Stimulated activated CD4-positive, alpha-beta T cell treated with anti-CD3 and anti-CD28 coated beads, Interleukin-1b, Interleukin-23, amount 100 ng/mL, for 48 hours (primary cell): ENCODE measurements at places on chromosomes 5 and 9.

GRCh38 chr9:131276094-131276888, at the start of gene FAM78A:
Gene FAM78A (minus strand): TSS chr9:131276510. CDS start chr9:131276179, 331 bp downstream.
- peak; percentile 52 for DNase-seq

- no peak for DNase-seq
Measured at GRCh38 chr9:14868772-14869583, 41.2 kb downstream of the FREM1 start.

DNA sequence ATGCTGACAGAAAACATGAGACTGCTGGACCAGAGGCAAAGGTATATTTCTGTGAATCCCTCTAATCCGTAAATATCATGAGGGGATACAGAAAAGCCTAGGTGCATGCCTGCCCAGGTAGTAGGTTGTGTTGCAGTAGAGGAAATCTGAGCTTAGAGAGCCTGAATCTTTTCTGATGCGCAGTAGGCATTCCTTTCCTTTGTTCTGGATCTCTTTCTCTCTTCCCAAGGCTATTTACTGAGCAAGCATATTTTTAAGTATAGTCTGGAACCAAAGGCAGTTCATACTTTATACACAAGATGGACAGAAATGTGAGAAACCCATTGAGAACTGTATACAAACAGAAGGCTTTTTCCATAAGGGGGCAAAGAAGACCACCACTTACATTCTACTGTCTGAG, 359.3 kb downstream of the TMEM161B start:
- no peak for DNase-seq

DNA sequence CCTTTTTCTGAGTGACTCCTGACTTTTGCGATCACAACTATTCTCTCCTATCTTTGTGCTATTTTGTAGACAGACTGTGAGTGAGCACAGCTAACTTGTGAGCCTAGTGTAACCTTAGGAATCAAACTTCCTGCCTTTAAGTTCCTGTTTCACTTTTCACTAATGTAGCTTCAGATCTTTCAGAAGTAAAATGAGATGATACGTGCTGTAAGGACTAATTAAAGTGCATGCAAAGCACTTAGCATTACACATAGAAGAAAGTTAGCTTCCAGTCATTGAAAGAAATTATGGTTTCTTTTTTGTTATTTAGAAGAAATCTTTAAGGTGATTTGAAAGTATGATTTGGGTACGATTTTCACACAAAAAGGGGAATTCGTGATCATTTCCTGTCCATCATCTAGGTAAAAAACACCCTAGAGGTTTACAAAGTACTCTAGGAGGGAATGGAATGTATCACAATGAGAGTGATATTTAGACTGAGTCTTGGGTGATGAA, 122.7 kb downstream of the ST8SIA4 start:
- no peak for DNase-seq

DNA sequence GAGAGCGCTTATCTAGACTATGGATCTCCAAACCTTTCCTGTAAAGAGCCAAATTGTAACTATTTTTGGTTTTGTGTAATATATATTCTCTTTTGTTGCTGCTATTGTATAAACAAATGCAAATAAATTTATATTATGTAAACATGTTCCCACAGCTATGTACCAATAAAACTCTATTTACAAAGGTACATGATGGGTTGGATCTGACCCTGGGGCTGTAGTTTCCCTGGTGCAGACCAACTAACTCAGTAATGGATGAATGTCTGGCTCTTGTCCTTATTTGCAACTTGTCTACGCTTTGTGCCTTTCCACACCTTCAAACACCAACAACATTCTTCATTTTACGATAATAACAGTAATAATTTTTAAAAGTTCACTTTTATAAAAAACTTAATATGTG, 27.5 kb upstream of the SPINK14 start:
- DNase-seq: no peak

DNA sequence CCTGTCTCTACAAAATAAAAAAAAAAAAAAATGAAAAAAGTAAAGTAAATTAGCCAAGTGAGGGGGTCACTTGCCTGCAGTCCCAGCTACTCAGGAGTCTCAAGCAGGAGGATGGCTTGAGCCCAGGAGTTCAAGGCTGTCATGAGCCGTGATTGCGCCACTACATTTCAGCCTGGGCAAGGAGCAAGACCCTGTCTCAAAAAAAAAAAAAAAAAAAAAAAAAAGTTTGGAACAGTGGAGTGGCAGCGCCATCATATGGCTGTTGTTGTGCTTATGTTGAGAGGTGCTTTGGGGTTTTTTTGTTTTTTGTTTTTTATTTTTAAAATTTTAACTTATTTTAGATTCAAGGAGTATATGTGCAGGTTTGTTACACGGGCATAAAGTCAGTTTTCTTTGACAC, 3.6 kb downstream of the BRIX1 start:
- no peak for DNase-seq

- no peak for DNase-seq
Measured at GRCh38 chr9:130043654-130044623, 950 bp upstream of the FNBP1 start.

GRCh38 chr9:70159630-70160029, 99.1 kb upstream of the SMC5 start:
- no peak for DNase-seq

GRCh38 chr5:112351225-112351624, 67.9 kb downstream of the EPB41L4A start:
- no peak for DNase-seq

- DNase-seq: no peak
Measured at GRCh38 chr9:77021291-77021894, 1.9 kb downstream of the FOXB2 start.

- no peak for DNase-seq
Measured at GRCh38 chr5:16411741-16412455, 53.7 kb downstream of the ZNF622 start.

- DNase-seq: no peak
Measured at GRCh38 chr5:113340537-113340936, 94.3 kb downstream of the TSSK1B start.

DNA sequence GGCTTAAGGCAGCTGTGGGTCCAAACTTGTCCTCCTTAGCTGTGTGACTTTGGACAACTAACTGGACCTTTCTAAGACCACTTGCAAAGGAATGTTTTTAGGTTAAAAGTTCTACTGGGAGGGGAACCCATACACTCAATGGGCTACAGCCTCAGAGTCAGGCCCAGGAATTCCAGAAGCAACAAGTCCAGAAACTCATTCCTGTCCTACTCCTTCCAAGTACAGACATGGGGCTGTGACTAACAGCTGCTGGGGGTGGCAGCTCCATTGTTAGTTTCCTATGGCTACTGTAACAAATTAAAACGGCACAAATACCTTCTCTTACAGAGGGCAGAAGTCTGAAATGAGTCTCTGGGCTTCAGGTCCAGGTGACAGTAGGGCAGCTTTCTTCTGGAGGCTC, 12.4 kb upstream of the AKNA start:
- no peak for DNase-seq

GRCh38 chr5:16899171-16899570, 36.9 kb downstream of the MYO10 start:
- DNase-seq: no peak

DNA sequence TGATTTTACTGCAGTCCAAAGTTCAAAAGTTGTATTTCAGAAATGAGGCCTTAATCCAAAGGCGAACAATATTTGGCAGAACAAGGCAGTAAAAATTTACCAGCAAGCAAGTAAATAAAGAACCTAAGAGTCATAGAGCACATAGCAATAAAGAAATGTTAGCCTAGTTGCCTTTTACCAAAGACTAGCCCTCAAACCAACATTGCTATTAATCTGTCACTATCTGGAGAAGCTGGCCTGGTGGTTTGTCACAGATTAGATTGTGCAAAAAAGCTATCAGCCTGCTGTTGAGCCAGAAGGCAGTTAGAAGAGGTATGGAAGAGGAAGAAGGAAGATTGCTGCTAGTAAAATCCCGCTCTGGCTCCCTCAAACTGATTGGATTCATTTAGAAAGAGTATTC, 304.7 kb upstream of the KLF4 start:
- DNase-seq: no peak

- no peak for DNase-seq
Measured at GRCh38 chr9:25427898-25428297, 250.3 kb downstream of the TUSC1 start.

DNA sequence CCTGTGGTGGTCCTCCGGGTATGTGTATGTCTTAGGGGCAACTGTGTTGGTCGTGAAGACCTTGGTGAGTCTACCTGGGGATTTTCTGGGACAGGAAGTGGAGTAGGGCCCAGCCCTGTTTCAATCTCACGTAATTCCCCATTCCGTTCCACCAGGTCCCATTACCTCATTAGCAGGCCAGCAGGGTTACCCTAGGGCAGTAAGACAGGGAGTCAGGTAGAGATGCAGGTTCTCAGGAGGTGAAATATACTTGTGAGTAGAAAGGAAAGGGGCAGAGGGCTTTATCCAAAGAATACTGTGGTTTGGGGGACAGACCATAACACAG, 56.5 kb downstream of the MACROH2A1 start:
- no peak for DNase-seq

DNA sequence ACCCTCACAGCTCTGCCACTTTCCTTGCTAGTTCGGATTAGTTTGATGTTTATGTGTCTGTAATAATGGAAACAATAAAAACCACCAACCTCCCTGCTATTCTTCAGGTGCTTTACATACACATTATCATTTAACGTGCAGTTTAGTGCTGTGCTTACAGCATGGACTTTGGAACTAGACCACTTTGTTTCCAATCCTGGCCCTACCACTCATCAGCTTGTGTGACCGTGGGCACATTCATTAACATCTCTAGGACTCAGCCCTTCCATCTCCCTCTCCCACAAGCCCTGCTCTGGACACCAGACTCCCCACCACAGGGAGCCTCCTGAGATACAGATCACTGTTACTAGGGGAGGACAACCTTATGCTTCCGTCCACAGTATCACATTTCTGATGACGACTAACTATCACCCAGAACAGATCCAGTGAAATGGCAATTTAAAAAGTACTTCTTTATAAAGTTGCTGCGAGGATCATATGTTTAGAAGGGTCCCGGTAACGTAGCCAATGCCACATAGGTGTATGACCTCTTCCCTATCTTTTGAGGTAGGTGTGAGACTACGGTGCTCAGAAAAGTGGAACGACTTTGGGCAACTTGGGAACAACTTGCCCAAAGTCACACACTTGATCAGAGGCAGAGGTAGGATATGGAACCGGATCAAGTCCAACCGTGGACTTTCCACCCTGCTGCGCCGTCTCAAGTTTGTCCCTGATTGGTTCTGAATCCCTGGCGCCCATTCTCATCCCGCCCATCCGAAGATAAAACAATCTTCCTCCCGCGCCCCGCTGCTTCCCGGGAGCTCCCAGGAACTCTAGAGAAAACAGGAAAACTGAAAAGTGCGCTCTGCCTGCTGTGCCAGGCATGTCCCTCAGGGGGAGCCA, 132.4 kb upstream of the NIPBL start:
- DNase-seq: no peak
